ENCODE measurements at places on chromosomes 2 and 18.

- DNase-seq: no peak
These were observed 160.9 kb downstream of the ZEB2 start for GRCh38 chr2:144358979-144359541.

DNA sequence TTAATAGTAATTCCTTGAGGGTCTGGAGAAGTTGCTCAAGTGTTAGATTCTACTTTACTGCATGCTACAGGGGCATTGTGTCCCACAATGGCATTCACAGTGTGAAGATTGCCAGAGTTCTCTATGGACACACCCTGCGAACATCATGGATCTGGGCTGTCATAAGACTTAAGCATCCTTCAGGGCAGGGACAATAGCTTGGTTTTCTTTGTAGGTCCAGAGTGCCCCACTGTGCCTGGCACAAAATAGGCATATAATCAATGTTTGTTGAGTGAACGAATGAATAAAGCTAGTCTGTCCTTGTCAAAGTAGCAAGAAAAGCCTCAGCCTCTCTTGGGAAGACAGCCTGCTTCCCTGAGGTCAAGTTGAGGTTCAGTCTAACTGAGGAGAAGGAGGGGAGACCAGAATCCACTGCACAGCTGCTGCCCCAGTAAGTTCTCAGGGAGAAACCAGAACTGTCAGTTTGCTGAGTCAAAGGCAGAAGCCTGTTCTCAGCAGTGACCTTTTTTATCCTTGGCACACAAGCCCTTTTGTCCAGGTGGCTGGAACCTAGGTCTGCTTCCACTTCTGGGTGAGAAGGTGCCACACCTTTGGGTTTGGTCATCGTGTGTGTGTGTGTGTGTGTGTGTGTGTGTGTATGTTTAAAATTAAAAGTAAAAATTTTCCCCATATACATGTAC, 15.0 kb downstream of the INPP4A start:
- no peak for DNase-seq

DNA sequence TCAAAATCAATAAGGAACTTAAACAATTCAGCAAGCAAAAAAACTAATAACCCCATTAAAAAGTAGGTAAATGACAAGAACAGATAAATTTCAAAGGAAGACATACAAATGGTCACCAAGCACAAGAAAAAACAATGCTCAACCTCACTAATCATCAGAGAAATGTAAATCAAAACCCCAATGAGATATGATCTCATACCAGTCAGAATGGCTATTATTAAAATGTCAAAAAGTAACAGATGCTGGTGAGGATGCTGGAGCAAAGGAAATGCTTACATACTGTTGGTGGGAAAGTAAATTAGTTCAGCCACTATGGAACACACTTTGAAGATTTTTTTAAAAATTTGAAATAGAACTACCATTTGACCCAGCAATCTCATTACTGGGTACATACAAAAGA, 538.0 kb downstream of the TMX3 start:
- DNase-seq: no peak

- no peak for DNase-seq
These were observed at the start of gene ANKMY1 for GRCh38 chr2:240557808-240558207. TSS of gene ANKMY1 (minus strand) at chr2:240557988. CDS start at chr2:240557335, 653 bp downstream.

DNA sequence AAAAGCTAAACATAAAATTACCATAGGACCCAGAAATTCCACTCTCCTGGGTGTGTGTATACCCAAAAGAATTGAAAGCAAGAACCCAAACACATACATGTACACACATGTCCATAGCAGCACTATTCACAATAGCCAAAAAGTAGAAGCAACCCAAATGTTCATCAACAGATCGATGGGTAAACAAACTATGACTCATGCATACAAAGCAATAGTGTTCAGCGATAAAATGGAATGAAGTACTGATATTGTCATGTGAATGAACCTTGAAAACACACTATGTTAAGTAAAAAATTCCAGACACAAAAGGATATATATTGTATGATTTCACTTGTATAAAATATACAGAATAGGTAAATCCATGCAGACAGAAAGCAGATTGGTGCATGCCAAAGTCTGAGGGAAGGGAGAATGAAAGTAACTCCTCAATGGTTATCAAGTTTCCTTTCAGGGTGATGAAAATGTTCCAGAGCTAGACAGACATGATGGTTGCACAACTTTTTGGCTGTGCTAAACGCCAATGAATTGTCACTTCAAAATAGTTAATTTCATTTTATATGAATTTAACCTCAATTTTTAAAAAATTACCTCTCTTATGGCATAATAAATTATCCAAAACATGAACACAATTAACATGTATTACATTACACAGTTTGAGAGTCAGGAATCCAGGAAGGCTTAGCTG, 35.5 kb downstream of the GKN2 start:
- no peak for DNase-seq

DNA sequence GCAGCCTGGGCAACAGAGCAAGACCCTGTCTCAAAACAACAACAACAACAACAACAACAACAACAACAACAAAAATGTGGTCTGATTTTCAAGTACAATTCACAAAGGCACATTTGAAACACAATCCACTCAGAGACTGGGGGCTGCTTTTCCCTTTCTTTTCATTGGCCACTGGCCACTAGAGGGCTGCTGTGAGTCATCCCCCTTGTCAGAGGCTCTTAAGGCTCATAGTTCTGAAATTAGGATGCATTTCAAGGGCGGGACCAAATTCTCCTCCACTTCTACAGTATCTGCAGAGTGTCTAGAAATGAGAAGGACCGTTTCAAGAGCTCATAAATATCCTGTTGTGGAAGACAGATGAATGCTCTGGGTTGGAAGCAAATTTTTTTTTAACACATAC, 285.4 kb downstream of the NRXN1 start:
- DNase-seq: no peak

- DNase-seq: no peak
These were observed 224.4 kb upstream of the CYRIA start for GRCh38 chr2:16890081-16890480.

GRCh38 chr2:28094739-28095138, 204.2 kb downstream of the BABAM2 start:
- no peak for DNase-seq

GRCh38 chr2:231159306-231159705, 34.5 kb upstream of the HTR2B start:
- no peak for DNase-seq

DNA sequence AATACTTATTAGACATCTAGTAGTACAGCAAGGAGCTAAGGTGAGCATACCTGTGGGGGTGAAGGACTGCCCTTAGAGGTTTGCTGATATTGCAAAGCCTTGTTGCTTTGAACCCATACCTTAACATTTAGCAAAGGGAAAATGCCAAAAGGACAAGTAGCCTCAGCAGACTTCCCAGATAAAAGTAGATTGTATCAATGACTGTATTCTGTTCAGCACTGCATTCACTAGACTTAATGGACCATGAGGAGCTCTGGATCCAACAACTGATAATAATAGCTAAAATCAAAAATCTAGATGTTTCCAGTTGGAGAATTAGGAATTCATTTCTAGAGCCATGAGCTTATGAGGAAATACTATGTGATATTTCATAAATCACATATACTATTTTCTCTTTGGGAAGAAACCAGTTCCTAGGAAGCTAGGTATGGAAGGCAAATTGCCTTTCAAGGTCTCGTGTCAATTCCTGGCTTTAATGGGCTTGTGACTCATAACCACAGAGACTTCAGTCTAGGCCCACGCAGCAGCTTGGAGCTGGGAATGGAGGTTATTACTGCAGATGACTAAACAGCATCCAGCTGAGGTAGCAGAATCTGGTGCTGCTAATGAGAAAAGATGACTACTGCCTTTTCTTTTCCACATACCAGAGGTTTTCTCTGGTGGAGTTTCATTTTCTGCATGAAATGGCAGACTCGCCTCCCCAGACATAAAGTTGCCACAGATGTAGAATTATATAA, 191.2 kb upstream of the NABP1 start:
- DNase-seq: peak; percentile 98

- no peak for DNase-seq
These were observed 185.4 kb upstream of the SKOR2 start for GRCh38 chr18:47436871-47437270.

GRCh38 chr2:167843217-167843616, 404.2 kb downstream of the STK39 start:
- no peak for DNase-seq

DNA sequence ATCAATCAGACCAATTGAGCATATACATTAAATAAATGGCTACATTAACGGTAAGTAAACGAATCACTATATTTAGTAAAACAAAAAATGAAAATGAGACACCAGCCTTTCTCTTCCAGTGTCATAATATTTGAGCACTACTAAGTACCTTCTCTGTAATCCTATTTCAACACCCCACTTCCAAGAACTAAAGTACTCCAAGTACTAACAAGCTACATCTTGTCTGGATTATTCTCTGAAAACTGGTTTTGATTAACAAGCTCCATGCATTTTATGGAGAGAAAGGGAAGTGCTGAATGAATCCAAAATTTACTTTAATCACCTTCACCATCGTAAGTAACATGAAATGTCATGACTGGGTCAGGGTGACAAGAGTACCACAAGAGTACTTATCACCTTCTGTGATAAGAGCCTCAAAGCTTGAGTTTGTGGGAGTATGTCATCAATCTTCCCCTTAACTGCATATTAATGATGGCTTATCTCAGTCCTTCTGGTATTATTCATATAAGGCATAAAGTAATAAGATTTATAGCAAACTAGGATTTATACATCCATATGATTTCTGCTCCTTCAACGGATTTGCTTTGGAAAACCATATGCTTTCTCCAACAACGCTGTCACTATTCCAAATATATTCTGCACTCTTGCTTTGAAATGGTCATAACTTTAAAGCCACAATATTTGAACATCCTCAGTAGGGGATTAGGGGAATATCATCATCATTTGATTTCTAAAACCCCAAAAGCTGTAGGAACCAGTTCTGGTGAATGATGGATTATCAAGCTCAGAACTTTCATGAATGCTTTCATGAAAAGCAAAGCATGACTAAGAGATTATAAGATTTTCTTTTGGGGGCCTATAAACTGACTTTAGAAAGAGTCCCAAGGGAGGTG, 127.0 kb downstream of the ANTXR1 start:
- DNase-seq: no peak

DNA sequence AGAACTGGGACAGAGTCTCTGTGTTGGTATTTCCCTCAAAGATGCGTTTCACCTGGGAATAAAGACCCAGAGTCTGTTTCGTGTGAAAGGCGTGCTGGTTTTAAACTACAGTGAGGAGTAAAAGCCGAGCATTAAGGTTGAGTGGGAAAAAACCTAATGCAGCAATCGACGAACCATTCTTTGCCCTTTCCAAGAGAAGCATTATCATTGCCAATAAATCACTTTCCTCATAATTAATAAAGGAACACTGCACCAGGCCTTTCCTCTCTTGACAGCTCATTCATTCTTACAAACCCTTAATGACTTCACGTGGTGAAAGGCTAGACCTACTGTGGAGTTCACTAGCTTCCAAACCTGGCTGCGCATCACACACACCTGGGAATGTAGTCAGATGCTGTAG, 896 bp upstream of the SLC8A1 start:
- no peak for DNase-seq

DNA sequence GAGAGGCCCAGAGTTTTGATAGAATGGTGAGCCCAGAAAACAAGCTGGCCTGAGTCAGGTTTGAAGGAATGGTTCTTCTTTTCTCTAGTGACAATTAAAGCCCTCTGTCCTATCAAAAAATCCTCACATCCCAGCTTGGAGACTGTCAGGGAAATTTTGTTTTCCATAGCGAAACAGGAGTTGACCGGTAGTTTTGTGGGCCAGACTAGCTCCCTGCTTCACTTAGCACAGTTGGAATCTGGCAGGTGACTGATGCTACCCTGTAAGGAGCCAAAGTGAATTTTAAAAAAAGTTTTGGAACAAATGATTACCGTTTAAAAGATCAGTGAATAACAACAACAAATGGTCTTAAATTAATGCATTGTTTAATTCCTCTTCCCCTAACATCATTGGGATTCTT, 6.7 kb downstream of the NAB1 start:
- no peak for DNase-seq

- no peak for DNase-seq
These were observed 156.7 kb downstream of the SLC4A3 start for GRCh38 chr2:219784178-219784577.

- DNase-seq: no peak
These were observed 39.4 kb upstream of the GALR1 start for GRCh38 chr18:77210249-77210648.

GRCh38 chr2:231800493-231801091, 14.3 kb downstream of the COPS7B start:
- DNase-seq: no peak

DNA sequence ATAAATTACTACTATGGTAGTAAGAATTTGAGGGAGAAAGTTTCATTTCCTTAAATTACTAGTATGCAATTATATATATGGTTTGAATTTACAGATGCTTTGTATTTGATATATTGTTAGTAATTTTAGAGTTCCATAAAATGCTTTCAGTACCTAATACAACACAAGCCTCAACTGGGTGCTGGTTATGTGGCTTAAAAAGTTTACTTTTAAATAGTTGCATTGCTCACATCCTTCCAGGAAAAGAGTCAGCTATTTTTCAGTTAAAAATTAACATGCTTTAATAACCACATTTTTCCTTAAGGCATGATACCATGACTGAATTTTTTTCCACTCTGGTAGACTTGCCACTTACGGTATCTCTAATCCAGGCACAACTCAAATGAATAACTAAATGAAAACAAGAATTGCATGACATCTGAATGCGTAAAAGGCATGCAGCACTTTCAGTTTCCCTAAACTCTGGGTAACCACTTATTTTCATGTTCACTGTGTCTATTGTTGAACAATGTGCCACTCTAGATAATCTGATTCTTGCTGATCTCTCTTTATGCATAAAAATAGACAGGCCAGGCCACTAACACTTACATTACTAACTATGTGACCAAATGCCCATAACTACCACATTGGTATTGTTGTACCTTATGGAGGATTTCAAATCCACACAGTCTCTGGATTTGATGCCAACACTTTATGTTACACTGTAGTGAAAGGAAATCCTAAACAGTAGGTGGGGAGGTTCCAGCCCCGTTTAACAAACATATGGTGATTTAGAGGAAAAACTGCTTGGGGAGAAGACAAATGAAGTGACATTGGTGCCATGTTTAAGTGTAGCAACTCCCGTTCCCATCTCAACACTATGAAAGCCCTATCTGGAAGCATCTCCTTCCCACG, 35.5 kb upstream of the SLC35F5 start:
- peak; percentile 46 for DNase-seq

- no peak for DNase-seq
These were observed 50.1 kb downstream of the RNF144A start for GRCh38 chr2:6967301-6967700.

- DNase-seq: no peak
These were observed 29.9 kb downstream of the BIRC6 start for GRCh38 chr2:32386739-32387138.

DNA sequence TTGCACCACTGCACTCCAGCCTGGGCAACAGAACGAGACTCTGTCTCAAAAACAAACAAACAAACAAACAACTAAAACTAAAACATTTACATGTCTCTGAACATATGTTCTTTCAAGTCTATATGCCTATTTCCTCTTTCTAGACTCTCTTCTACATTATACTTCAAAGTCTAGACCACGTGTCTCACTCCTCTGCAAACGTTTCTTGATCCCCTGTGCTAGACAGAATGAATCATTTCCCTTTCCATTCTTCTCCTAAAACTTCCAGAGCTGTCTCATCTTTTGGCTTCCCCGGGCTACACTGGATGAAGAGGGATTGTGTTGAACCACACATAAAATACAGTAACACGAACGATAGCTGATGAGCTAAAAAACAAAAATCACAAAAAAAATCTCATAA, 67.1 kb downstream of the BAZ2B start:
- DNase-seq: no peak

GRCh38 chr2:177808984-177809809, 263.4 kb downstream of the PDE11A start:
- no peak for DNase-seq

Measured in BJ (cell line).